Common myeloid progenitor, CD34-positive (primary cell): ENCODE measurements at places on chromosomes 2 and 18.
A peak's percentile ranks its signal among the peaks of the same experiment; 100 is the strongest.

- no peak for DNase-seq
Measured at GRCh38 chr2:38149531-38149930, 73.6 kb upstream of the CYP1B1 start.

- DNase-seq: no peak
Measured at GRCh38 chr18:58581265-58581664, 47.6 kb downstream of the ALPK2 start.

GRCh38 chr2:124559236-124559635, 534.1 kb downstream of the CNTNAP5 start:
- DNase-seq: no peak

GRCh38 chr2:172177581-172177980, 74.9 kb upstream of the DLX2 start:
- no peak for DNase-seq

GRCh38 chr2:152372438-152372984, 37.5 kb downstream of the FMNL2 start:
- DNase-seq: no peak

DNA sequence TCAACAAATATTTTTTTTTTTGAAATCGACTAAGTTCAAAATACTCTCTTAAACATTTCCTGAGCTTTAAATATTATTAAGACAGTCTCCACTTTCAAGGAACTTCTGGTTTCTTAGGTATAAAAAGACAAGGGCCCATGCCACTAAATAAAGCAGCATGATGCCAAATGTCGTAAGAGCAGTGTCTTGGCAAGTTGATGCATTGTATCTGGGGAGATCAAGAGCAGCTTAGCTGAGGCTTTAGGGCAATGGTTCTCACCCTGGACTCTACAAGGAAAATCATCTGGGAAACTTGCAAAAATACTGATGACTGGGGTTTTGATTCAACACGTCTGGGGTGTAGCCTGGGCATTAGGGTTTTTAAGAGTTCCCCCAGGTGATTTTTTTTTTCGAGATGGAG, 41.3 kb downstream of the COL4A3 start:
- DNase-seq: no peak

- peak; percentile 85 for DNase-seq
Measured at GRCh38 chr2:24491542-24492420, 727 bp downstream of the NCOA1 start.

- peak; percentile 2 for DNase-seq
Measured at GRCh38 chr2:209495855-209496585, 72.2 kb downstream of the MAP2 start.

- peak; percentile 57 for DNase-seq
Measured at GRCh38 chr18:13261661-13262357, 43.2 kb downstream of the LDLRAD4 start.

DNA sequence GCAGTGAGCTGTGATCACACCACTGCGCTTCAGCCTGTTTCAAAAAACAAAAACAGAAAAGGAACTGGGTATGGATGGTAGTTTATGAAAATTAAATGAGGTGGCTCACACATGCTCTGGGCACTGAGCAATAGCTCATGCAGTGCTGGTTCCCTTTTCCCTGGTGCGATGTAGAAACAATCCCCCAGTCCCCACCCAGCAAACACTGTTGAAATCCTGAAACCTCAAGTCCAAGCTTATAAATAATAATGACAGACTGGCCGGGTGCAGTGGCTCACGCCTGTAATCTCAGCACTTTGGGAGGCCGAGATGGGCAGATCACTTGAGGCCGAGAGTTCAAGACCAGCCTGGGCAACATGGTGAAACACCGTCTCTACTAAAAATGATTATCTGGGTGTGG, 55.4 kb upstream of the SMAD2 start:
- no peak for DNase-seq

GRCh38 chr18:34808389-34808788, 98.3 kb downstream of the DTNA start:
- DNase-seq: no peak

DNA sequence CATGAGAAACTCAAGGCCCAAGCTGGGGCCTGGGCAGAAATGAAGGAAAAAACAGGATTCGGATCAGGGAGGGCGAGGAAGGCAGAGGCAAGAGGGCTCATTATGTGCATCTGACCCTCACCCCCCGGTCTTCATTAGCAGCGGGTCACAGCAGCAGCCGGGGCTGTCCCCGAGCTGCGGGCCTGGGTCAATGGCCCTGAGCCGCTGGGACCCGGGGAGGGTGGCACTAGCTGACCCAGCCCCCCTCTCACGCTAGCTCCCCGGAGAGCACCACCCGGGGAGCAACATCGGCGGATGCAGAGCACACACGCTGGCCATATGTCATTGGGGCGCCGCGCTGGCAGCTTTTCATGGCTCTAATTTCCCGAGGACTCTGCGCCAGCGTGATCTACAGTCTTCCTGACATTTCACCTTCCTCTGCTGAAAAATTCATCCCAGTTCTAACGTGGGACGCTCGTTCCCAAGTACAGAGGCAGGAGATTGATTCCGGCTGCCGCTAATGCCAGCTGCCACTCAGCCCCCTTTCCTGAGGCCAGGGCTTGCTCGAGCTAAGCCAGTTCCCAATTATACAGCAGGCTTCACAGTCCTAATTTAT, 63.7 kb downstream of the EIPR1 start:
- no peak for DNase-seq

DNA sequence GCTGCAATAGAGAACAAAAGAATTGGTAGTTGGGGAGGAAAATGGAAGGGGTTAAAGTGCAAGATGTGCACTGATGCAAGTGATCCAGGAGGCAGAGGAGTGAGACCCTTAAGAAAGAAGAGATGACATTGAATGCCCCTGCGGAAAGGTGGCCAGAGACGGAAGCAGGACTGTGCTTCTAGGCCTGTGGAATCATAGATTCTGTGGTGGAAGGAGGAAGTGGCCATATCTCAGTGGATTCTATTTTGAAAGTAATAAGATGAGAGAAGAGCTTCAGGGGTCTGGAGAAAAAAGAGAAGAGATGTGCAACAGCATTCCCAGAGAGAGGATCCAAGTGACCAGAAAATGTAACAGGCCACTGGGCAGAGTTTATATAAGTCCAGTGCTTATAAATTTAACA, 18.6 kb upstream of the GYPC start:
- peak; percentile 51 for DNase-seq

DNA sequence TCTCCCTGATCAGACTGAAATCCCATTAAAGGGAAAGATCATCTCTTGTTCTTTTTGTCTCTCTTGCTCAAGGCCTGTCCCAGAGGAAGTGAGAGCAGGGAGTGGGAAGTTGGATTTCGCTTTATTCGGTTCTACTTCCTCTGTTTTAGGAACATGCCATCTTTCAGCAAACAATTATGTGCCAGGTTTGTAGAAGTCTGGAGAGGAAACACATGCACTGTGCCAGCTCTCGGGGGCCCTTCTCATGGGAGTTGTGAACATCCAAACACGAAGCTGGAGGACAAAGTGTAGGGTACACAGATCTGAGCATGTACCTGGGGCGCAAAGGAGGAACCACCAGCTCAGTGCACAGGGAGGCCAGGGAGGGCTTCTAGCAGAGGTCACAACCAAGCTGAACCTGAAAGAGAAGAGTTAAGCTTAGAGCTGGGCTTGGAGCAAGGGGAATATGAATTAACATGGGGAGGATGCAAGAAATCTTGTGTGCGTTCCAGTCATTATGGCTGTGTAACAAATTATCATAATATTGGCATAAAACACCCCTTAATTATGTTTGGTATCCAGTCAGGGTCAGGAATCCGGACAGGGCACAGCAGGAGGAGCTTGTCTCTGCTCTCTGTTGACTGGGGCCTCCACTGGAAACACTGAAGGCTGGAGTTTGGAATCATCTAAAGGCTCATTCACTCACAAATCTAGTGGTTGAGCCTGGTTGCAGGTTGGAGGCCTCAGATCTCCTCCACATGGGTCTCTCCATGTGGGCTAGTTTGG, 128.6 kb downstream of the ZFP36L2 start:
- no peak for DNase-seq

GRCh38 chr2:132415915-132416722, 486 bp upstream of the GPR39 start:
- DNase-seq: peak; percentile 50

DNA sequence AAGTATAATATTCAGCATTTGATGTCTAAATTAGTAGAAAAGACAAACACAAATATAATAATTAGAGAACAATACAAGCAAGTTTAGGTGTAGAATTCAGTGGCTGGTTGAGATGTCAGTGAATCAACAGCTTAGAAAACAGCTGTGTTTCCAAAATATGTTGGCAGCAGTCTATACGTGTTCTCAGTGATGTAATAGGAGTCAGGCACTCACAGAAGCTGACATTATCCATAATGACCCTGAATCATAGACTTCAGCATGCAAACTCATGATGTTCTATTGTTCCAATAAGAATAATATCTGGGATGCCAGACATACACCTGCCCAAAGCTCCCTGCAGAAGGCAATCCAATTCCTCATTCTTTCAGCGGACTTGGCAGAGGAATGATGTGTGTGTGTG, 164.7 kb downstream of the SLC8A1 start:
- DNase-seq: no peak

GRCh38 chr2:106205488-106205887, 11.4 kb upstream of the UXS1 start:
- no peak for DNase-seq

- no peak for DNase-seq
Measured at GRCh38 chr2:205117125-205117524, 565.2 kb upstream of the NRP2 start.

DNA sequence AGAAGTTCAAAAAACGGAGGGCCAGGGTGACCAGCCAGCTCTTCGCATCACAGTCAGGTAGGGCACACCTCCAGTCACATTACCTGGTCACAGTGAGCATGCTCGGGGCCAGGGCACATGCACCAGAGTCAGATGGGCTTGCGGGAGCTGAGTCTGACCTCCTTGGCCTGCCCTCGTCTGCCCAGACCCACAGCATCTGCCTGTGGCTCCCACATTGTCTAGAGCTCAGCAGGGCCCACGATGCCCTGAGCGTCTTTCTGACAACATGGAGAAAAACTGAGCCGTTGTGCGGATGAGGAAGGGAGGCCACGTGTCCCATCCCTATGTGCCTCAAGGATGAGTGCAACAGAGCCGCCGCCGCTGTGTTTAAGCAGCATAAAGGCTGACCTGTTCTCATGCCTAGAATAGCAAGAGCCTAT, 37.6 kb downstream of the CRACDL start:
- DNase-seq: no peak

DNA sequence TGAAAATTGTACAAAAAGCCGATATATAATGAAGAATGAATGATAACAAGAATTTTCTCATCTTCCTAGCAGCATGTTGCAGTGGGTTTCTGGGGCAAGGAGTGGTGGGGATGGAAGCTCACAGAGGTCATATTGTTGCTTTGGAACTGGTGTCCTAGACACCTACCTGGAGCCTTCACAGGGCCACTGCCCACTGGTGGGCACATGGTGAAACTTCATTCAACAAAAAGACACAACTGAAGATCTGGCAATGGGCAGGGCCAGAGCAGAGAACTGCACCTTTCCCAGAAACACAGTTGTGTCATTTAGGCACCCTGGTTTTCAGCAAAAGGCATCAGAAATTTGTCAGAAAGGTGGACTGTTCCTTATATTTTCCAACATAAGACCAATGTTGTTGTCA, 115.3 kb downstream of the FHOD3 start:
- peak; percentile 27 for DNase-seq

GRCh38 chr2:9614562-9614961, 16.2 kb downstream of the YWHAQ start:
- DNase-seq: no peak

DNA sequence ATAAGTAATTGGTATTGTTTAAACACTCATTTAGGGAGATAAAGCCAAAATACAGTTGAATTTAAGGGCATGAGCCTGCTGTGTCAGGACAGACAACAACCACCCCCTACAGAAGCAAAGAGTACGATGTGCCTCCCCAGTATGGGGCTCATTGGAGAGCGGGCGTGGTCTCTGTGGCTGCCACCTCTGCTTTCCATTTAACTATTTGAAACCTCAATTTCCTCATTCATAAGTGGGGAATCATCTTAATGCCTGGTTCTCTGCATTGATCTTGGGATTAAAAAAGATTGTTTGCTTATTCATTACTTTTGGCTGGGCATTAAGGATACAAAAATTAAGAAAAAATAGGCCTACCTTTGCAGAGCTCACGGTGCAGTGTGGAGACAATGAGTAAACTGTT, 21.4 kb downstream of the KCNS3 start:
- DNase-seq: no peak

DNA sequence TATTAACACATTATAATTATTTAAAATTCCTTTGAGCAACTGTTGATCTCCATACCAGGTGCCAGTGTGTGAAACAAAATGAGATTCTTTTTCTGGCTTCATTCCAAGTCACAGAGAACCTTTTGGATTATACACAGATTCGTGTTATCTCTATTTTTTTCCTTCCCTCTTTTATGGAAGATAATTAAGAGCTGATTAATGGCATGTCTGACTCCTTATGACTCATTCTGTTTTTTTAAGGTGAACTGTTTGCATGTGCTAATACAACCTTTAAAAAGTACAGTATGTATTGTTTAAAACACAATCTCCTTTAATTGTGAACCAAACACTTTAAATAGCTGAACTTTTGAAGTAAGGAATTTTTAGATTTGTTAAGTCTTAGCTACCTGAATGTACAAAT, 39.3 kb downstream of the PELI1 start:
- no peak for DNase-seq

DNA sequence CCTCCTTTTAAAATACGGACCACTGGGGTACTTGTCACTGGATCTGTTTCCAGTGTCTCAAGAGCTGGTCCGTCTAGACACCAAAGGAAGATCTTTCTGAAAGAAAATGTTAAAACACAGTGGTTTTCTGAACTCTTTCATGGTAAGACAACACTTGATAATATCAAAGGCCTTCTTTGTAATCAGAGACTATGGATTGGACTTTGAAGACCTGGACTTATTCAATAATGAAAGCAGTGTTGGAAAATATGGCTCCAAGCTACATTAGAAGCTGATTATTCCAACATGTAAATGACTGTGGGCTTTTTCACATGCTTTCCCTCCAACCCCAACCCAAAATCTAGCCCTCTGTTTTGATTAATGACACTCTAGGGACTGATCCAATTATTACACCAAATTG, 329.4 kb upstream of the LYPD1 start:
- no peak for DNase-seq

GRCh38 chr18:3180325-3180724, 39.4 kb downstream of the MYOM1 start:
- DNase-seq: no peak

GRCh38 chr2:239929504-239929903, 95.6 kb downstream of the NDUFA10 start:
- no peak for DNase-seq

- peak; percentile 58 for DNase-seq
Measured at GRCh38 chr2:173884025-173884802, 81.0 kb downstream of the SP3 start.

DNA sequence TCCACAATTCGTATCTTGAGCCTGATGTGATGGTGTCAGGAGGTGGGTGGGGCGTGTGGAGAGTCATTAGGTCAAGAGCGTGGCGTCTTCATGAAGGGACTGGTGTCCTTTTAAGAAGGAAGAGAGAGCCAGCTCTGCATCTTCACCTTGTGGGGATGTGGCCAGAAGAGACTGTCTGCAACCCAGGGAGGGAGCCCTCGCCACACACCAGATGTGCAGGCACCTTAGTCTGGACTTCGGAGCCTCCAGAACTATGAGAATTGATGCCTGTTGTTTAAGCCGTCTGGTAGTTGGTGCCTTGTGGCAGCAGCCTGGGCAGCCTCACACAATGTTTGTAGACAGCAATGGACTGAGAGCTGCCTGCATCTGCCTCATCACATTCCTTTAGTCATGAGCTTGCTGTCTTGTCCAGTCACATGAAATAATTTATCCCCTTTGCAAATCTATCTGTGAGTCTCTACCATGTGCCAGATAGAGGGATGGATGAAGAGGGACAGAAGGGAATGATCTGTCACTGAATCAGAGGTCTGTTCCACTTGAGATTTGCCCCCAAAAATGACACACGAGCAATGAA, 61.0 kb downstream of the MYT1L start:
- DNase-seq: no peak
